8988T (cell line): ENCODE measurements at places on chromosomes 12 and 14.

GRCh38 chr12:2687058-2687457 is 107.7 kb upstream of the FKBP4 start:
- DNase-seq = no peak

DNA sequence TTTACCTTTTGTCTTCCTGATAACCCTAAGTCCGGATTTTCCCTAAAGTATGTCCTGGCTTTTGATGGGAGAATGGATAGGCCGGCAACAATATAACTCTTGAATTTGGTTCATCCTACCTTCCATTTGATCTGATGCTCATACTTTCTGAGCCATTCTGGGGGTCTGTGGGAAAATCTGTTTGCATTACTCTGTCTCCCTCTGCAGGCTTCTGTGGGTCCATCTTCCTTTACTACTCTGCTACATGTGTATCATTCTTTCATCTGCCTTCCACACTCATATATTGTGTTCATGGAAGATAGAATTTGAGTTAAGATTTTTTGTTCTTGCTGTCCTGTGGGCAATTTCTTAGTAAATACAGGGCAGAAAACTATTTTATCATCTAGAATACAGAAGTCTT is 101.5 kb downstream of the NAV3 start:
- DNase-seq = no peak

DNA sequence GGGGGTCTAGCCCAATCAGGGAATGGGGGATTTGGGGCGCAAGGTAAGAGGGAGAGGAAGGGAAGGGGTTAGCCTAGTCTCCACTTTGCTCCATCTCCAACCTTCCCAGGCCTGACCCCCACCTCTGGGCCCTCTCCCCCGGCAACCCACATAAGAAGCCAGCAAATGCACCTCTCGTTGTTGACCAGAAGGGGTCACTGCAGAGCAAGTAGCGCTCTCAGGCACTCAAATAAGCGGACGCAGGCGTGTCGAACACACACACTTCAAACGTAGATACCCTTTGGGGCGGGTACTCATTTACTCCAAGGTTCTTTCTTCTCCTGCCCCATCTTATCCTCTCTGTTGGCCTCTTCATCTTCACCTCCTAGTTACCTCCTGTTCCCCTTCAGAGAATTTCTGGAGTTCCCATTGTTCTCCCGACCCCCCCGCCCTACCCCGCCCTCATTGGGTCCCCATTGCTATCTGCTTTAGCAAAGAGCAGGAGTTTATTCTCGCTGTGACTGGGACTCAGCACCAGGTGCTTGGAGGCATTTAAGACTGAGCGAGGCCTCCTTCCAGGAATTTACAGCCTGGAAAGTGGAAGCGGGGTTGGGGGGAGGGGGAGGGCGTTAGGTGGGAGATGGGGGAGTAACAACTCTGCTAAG is 1.5 kb upstream of the SRRM4 start:
- DNase-seq = no peak

DNA sequence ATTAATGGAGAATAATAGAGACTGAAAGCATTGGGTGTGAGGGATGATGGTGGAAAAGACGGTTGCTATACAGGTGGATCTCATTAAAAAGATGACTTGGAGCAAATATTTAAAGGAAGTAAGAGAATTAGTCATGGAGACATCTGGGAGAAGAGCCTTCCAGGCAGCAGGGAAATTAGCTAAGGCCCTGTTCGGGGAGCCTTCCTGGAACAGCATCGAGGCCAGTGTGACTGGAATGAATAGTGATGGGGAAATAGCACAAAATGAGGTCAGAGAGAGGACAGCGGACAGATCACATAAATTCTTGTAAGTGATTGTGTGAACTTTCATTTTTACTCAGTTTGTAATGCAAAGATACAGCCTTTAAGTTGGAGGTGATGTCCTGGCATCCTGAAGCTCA is 842.3 kb downstream of the SLC6A15 start:
- no peak for DNase-seq

GRCh38 chr14:62189698-62190097 is 427.5 kb downstream of the SNAPC1 start:
- DNase-seq = no peak

DNA sequence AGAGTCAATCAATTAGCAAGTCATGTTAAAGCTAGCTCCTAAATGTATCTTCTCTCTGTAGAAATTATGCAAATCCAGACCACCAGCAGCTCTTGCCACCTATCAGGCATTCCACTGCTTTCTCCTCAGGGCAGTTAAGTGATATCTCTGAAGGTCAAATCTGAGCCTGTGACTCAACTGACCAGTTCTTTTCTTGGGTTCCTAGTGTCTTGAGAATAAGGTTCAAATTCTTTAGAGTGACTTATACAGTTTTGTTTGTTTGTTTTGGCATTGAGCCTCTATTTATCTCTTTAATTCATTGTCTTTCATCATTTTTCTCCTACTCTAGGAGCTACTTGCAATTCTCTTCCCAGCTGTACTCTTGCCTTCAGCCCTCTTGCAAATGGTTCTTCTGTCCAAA is 2.5 kb upstream of the LRIG3 start:
- no peak for DNase-seq

GRCh38 chr14:86626530-86626929 is 1096.6 kb downstream of the FLRT2 start:
- no peak for DNase-seq

GRCh38 chr14:49858383-49858782 is 5.8 kb upstream of the NEMF start:
- DNase-seq = no peak

DNA sequence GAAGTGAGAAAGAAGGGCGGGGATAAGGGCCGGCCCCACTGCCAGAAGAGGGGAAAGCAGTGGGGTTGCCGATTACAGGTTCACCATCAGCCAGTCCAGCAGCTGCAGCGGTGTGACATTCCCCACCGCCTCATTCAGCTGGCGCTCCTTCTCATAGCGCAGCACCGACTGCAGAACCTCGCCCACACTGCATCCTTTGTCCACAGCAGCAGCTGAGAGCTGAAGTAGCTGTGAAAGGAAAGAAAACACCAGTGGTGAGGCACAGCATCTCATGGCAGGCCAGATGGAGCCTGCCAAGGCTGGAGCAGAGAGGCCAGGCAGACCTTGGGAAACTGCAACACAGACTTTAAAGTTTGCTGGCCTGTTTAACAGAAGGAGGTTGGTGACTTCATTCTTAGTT is 33.2 kb downstream of the AKAP3 start:
- no peak for DNase-seq

GRCh38 chr14:59301354-59301753 is 112.9 kb downstream of the DAAM1 start:
- no peak for DNase-seq

DNA sequence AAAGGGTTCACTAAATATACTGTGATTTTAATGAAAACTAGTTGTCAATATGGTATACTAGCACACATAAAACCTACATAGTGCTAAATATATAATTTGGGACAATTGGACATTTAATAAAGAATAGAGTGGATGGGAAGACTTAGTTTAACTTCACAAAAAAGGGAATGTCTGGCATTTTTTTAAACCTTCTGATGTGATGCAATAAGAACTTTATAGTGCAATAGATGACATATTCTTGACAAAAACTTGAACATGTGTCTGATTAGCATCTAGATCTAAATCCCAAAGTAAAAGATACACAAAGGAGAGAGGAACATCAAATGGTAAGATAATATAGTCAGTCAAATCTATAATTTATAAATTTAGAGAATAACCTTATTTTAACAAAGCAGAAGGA is 488.3 kb upstream of the SYT1 start:
- no peak for DNase-seq

DNA sequence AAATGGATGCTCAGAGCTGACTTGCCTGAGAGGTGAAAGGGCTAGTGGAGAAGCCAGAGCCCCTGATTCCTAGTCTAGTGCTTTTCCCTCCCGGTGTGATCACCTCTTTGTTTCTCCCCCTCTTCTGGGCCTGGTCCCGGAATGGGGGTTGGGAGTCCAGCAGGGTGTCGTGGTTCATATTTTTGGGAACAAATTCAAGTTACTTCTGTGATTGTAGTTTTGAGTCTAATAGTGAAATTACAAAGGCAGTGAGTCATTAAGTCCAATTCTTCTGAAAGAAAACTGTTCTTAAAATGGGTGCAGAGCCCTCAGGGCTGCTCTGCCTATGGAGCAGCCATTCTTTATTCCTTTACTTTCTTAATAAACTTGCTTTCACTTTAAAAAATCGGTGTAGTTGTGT is 7.6 kb downstream of the SUSD6 start:
- DNase-seq = no peak

DNA sequence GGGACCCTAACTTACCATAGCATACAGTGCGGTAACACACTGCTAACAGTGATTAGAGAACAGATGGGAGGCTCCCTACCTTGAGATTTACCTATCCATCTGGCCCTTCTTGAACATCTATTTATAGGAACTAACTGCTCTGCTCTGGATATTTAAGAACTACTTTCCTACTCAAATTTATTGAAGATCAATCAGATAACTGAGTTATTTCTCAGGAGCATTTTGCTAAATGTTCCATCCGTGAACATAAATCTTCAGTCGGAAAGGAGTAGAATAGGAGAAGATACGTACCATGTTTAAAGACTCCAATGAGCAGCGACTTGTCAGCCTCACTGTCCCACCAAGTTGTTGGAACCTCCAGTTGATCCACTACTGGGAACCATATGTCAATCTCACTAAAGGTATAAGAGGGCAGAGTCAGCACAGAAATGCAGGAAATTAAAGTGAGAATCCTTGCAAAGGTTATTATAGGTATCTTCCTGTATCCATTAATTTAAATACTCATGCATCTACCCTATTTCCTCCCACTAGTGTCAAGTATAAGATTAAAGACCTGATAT is 15.6 kb upstream of the SUPT16H start:
- no peak for DNase-seq

DNA sequence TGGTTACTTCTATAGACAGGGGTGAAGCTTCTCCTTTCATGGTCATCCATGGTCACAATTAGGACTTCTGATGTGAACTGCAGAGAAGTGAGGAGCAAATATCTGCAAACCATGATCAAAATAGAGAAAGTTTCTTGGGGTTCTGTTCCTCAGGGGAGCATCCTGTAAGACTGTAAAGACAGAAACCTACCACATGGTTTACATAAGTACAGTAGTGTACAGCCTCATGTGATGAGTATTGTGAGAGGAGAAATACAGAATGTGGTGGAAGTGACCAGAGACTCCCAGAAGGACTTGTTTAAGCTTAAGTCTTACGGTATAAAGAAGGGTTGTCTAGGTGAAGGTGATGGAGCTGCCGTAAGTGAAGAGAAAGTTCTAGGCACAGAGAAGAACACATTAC is 484.7 kb downstream of the LRIG3 start:
- DNase-seq = no peak

GRCh38 chr12:51393676-51394545 is 2.7 kb upstream of the GALNT6 start:
- DNase-seq = no peak

- no peak for DNase-seq
These were observed 7.6 kb downstream of the AKAP6 start for GRCh38 chr14:32336702-32337101.

DNA sequence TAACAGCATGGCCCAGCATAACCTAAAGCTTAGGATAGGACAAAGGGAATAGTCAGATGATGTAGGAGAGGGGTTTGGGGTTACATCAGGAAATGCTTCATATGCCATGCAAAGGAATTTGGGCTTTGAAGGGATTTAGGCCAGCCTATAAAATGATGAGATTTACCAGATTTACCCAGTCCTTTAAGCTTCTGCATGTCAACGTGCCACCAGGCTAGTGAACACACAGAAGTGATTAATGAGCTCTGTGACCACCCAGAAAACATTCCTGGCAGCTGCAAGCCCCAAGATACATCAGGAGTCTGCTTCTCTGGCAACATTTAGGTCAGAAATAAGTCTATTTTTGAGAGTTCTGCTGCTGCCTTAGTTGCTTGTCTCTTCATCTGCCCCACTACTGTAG is 118.3 kb downstream of the LRIG3 start:
- no peak for DNase-seq

- DNase-seq = no peak
These were observed 14.4 kb upstream of the SERPINA10 start for GRCh38 chr14:94307410-94307992.

DNA sequence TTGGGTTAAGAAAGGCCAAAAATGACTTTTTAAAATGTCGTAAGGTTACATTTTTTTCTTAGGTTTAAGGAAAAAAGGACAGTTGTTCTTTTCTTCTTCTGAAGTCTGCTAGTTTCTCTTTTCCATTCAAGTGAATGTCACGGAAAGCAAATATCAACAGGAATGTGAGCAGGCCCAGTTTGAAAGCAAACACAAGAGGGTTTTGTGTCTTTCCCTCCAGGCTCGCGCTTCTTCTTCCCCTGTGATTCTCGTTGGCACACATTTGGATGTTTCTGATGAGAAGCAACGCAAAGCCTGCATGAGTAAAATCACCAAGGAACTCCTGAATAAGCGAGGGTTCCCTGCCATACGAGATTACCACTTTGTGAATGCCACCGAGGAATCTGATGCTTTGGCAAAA is 85.4 kb downstream of the LRRK2 start:
- no peak for DNase-seq
